ENCODE measurements at places on chromosomes 6 and 20.

- no peak for DNase-seq
These were observed 32.5 kb downstream of the STK38 start for GRCh38 chr6:36514554-36515456.

DNA sequence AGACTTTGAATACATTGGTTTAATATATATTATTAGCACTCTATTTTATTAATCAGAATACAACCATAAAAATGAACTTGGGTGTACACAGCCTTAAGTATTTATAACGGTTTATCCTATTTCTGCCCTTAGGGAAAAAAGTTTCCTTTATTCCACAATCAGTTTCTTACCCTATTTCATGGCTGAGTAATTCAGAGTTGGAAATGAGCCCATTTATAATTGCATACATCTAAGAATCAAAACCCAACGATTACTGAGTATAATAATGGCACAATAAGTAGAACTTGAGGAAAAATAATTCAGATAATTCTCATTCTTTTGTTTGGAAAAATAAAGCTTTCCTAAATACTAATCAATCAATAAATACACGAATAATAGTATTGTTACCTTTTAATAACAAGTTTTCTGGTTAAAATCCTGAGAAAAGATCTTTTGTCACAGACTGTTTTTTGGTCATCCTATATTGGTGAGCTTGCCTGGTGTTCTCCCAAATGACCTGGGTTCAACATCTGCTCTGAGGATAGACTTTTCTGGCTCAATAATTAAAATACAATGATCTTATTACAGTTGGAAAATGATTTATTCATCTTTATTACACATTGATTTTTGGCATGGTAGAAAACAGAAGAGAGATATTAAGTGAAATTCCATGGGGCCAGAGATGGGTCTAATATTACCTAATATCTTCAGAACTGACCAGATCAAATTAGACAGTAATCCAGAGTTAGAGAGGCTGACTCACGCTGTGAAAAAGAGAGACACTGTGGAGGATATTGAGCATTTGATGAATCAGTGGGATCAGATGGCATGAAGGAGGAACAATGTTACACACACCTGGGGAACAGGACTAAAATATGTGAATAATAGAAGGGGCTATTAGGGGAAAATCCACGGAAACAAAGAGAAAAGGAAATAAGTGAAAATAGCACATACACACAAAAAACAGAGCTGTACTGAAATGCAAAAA is 162.1 kb upstream of the TBX18 start:
- DNase-seq = peak; percentile 45

GRCh38 chr20:47735412-47736400 is 49.6 kb downstream of the SULF2 start:
- DNase-seq = no peak

GRCh38 chr20:18388860-18389259 is 78.0 kb downstream of the DZANK1 start:
- peak; percentile 47 for DNase-seq

DNA sequence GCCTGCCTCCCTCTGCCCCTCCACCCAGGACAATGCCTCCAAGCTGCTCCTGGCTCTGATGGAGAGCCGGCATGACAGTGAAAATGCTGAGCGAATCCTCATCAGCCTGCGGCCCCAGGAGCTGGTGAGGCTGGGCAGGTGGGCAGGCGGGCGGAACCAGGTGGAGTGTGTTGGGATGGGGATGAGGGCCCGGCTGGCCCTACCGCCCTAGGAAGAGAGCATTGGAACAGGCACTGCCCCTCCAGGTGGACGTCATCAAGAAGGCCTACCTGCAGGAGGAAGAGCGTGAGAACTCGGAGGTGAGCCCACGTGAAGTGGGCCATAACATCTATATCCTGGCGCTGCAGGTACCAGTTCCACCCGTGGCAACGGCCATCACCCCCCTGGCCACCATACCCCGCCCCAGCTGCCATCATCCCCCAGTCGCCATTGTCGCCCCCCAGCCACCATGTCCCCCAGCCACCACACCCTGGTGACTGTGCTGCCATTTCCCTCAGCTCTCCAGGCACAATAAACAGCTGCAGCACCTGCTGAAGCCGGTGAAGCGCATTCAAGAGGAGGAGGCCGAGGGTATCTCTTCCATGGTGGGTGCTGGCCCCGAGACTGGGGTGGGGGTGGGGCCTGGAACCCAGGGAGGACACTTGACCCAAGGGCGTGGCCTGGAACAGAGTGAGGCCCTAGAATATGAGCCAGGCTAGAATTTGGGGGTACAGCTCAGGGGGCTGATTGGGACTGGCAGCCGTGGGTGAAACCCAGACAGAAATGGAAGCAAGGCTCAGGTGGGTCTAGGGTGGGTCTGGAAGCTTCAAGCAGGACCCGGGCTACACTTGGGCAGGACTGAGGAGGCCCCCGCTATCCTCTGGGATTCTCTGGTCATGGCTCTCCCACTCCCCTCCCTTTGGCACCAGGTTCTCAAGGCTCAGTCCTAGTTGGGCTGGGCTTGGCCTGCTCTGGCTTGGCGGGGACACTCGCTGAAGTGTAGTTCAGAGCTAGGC is 24.2 kb downstream of the UQCC2 start:
- no peak for DNase-seq

- DNase-seq = no peak
These were observed 32.1 kb downstream of the TOX2 start for GRCh38 chr20:43946659-43947315.

DNA sequence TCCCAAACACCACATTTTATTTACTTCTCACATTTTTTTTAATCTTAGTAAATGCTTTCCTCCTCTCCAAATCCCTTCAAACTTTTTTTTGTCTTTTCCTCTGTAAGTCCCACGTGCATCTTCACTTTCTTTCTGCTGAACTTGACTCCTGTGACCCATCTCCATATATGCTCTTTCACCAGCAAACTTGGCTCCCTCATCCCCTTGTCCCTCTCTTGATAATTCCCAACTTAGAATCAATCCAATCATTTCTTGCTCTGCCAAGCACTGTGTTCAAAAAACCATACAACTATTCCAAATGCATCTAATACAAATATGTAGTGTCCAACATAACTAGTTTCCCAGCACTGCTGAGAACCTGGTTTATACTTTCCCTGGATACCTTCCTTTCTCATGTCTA is 519.4 kb downstream of the HDGFL1 start:
- no peak for DNase-seq

DNA sequence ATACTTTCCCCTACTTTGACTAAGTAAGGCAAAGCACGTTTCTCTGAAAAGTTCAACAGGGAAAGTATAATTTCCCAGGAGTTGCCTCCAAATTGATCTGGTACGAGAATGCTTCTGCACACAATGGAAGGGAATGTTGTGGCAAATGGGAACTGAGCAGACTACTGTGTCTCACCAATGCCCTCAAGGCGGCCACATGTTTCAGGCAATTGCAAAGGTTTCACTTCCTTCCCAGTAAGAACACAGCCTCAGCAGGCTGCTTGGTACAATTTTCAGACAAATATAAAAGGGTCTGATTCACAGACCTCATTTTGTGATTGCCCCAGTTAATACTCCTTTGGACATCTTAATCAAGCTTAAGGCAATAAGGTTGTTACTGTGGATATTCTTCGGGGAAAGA is 71.2 kb downstream of the KIAA0319 start:
- DNase-seq = no peak

- no peak for DNase-seq
These were observed 7.3 kb downstream of the JAG1 start for GRCh38 chr20:10666221-10667076.

DNA sequence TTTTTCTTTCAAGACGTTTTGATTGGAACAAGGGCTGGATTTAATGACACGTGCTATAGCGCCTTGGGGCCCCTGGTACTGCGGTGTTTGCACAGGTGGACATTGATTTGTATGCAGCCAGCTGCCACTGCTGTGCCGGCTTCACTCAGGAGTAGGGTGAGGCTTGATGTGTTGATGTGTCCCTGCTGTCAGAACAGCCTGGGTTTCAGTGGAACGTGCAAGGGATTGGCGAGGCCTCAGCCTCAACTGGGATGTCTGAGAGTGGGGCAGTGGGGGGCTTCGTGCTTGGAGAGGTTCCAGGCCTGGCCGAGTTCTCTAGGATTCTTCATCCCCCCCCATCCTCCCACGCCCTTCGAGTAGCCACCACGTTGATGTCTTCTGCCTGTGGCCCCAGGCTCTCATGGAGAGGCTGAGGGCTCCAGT is 23.0 kb downstream of the PYGB start:
- DNase-seq = no peak
